ENCODE measurements at places on chromosomes 11 and 22.

GRCh38 chr11:62713343-62713742 is 5.9 kb downstream of the GNG3 start:
- no peak for DNase-seq

GRCh38 chr11:66870131-66870530 is 13.3 kb downstream of the LRFN4 start:
- no peak for DNase-seq

- DNase-seq: peak; percentile 44
These were observed 56.3 kb upstream of the ADSL start for GRCh38 chr22:40289991-40290459.

- no peak for DNase-seq
These were observed 35.4 kb downstream of the MCHR1 start for GRCh38 chr22:40714499-40715337.

DNA sequence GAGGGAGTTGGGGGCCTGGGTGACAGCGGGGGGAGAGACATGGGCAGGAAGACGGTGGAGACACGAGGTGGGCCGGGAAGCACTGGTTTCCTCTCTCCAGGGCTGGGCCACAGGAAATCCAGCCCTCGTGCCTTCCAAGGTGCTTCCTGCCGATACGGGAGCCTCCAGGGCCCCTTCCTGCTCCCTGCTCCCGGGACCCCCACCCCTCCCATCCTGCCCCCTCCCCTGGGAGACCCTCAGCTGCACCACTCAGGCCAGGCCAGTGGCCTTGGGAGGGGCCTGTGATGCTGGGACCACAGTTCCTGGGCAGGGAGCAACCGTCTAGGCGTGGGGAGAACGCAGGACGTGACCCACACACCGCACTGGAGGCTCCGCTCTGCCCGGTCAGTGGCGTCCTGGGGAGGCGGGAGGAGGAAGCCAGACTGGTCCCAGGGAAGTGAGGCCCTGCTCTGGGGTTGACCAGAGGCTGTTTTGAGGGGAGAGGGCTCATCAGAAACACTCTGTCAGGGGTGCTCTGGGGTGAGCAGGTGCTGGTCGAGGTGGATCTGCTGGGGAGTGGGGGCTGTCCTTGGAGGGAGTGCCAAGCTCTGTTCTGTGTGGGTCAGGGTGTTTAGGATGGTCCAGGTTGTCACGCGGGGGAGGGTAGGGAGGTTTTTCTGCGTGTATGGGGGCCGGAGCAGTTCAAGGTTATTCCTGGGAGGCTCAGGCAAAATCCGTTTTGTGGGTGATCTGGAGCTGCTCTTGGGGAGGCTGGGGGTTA is at the start of gene SHANK3:
Gene SHANK3, plus strand, starts transcription at position 353 of the 760 bp plus-strand sequence.
- no peak for DNase-seq

- no peak for DNase-seq
These were observed 76.8 kb upstream of the BDNF start for GRCh38 chr11:27777033-27777432.

GRCh38 chr22:26075251-26075650 is 94.0 kb upstream of the SEZ6L start:
- DNase-seq: no peak

DNA sequence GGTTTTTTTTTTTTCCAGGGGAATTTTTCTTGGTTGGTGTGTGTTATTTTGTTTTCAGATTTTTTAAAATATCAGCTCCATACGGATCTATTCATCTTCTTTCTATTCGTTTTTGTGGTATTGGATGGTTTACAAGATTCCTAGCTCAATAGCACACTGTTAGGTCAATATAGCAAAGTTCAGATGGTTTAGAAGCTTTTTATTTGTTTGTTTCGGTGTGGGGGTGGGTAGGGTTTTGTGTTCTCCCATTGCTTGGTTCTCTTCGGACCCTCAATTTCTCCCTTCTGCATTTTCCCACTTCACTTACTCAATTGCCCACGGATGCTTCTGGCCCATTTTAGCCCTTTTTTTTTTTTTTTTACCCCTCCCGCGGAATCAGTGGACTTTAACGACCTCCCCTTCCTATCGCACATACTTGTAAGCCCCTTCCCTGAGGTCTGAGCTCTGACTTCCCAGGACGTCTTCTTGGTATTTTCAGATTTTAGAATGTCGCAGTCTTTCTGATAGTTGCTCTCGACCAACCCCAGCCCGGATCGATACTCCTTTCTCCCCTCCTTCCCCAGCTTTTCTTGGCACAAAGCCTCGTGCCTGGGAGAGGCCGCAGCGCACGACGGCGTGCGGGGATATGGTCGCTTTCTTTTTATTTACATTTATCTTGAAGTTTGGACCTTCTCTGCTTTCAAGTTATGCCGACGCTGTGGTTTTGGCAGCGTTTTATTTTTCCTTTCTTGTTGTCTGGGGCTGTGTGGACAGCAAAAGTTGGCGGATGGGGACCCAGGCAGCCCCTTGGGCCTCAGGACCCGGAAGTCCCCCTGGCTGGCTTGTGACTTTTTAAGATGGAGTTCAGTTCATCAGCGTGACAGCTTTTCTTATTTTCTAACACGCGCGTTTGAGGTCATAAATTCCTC is 4.4 kb upstream of the SPDYC start:
- no peak for DNase-seq

- no peak for DNase-seq
These were observed 30.9 kb downstream of the C11orf91 start for GRCh38 chr11:33669598-33670249.

GRCh38 chr11:94730153-94730552 is 38.0 kb upstream of the AMOTL1 start:
- no peak for DNase-seq

- DNase-seq: no peak
These were observed 43.1 kb upstream of the LINC01488 start for GRCh38 chr11:69438286-69438920.

DNA sequence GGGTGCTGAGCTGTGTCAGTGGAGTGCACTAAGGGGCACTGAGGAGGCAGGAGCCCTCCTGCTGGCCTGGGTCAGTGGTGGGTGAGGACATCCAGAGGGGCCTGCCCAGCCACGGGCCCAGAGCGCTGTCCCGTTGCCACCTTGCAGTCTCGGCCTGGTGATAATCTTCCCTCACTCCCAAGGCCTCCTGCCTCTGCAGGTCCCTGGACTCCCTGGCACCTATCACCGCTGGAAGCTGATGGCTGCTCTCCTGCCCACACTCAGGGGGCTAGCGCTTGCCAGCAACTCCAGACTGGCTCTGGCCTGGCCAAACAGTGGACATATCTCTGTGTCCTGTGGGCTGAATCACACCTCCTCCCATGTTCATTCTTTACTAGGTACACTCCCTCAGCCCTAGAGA is 86.5 kb upstream of the PITPNB start:
- DNase-seq: no peak

DNA sequence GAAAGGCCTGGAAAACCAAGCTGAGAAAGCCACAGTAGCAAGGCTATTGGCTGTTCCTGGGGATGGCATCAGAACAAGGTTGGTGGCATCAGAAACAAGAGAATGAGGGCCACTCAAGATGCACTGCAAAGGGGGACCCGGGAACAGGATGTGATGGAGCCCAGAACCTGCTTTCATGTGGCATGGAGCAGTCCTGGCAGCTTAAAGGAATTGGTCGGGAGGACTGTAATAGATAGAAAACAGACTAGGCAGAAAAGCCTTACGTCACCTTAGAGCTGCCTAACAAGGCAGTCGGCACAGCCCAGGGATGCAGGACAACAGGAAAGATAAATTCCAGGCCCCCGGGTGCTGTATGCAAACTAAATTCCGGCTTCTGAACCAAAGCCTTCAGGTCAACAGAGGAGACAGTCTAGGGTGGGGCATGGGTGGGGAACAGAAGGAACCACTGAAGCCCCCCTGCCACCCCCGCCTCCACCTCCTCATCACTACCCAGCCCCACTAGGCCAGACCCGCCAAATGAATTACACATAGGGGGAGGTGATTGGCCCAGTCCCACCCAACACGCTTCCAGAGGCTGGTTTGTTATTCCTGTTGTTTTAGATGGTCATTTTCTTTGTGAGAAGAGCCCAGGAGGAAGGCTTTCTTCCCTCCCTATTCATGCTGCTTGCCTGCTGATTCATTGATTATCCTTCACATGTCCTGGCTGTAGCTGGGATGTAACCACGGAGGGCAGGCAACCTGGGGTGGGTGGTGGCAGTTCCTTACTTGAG is 25.7 kb upstream of the LRRC55 start:
- no peak for DNase-seq

DNA sequence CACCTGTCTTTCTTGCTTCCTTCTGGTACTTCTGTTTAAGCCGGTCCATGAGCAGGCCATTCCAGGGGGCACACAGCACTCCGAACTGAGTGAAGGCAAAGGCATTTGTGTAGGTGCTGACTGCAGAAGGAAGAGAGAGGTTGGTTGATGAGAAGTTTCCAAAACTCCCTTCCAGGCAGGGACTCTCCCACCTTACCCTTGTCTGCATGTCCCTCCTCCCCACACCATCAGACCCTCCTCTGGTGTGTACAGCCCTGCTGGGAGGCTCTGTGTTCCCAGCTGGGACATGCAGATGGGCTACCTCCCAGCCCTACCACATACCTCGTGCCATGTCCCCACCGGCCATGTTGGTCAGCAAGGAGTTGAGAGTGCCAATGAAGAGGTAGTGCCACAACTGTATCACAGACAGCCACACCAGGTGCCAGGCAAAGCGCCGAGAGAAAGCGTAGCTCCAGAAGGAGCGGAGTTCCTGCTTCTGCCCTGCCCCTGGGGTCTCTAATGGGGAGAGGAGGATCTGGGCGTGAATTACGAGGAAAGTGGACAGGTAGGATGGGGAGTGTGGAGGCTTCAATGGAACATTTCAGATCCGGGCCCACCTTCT is 12.2 kb downstream of the SLC43A3 start:
- no peak for DNase-seq

GRCh38 chr11:126899961-126900748 is 100.4 kb downstream of the KIRREL3 start:
- no peak for DNase-seq

DNA sequence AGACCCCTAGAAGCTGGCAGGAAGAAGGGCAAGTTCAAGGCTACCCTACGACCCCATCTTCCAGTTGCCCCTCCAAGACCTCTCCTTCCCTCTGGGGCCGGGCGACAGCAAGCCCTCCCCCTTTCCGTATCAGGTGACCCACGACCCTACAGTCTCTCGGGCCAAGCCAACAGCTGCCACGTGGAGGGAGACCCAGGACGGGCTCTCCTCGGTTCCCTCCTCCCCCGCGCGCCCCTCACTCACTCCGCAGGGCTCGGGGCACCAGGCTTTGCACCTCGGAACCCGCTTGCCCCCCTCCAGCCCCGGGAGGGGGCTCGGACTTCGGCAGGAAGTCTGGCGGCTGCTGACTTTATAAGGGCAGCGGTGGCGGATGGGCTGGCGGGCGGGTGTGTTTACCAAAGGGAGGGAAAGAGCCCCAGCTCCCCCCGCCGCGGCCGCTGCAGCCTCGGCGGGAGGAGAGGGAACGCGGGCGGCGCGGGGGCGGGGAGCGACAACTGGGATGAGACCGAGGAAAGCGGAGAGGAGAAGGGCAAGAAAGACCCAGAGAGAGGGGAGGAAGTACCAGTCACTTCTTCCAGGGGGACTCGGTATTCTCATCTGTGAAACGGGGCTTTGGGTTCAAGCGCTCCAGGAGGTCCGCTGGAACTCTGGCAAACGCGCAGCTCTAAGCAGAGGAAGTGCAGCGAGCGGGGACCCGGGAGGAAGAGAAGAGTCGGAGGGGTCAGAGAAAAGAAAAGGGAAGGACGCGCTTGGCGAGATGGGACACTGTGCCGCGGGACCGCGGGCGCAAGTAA is 767 bp downstream of the SLC43A1 start:
- no peak for DNase-seq

DNA sequence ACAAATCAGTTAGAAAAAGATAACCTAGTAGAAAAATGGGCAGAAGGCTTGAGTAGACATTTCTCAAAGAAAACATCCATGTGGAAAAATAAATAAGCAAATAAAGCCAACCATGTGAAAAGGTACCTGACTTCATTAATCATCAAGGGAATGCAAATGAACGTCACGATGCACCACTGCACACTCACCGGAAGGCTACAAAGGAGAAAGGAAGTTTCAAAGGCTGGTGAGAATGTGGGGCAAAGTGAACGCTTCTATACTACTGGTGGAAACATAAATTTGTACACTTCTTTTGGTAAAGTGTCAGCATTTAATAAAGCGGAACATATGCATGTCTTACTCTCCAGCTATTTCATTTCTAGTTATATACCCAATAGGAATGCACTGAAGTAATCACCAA is 166.8 kb downstream of the CSNK2A3 start:
- no peak for DNase-seq

- DNase-seq: no peak
These were observed 101.9 kb upstream of the OLFML1 start for GRCh38 chr11:7383406-7383805.

DNA sequence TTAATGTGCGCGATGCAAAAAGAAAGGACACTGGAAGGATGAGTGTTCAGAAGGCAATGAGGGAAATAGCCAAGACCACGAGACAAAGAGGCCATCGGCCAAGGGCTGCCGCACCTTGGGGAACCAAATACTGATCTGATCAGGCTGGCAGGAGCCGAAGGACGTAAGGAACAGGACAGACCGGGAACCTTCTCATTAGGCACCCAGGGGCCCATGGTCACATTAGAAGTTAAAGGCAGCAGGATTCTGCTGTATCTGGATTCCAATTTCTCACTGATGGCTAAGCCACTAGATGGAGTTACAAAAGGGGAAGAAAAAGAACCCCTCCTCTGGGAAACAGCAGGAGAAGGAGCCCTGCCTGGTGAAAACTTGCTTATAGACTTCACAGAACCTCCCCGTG is 28.8 kb upstream of the CPT1A start:
- no peak for DNase-seq

DNA sequence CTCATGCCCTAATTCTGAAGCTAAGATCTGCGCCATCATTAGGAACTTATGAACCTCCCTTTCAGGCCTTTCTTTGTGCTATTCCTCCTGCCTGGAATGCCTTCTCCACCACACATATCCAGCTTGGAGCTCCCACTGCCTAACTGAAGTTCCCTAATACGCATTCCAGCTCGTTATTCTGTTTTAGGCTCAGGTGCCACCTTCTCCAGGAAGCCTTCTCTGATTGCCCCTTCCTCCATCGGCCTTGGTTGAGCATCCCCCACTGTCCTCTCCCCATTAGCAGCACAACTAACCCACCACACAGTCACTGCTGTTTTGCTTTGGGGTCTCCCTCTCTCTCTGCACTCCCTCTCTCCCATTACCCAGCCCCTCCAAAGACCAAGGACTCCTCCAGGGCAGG is 5.2 kb downstream of the CRYBB1 start:
- no peak for DNase-seq
